ENCODE measurements at places on chromosomes 1 and 21.

GRCh38 chr1:18972531-18972930, 16.1 kb upstream of the IFFO2 start:
- DNase-seq = no peak

- no peak for DNase-seq
Measured at GRCh38 chr1:153548722-153549688, at the start of gene S100A3. Gene S100A3 (minus strand): TSS chr1:153549258. CDS start chr1:153548485, 773 bp downstream.

DNA sequence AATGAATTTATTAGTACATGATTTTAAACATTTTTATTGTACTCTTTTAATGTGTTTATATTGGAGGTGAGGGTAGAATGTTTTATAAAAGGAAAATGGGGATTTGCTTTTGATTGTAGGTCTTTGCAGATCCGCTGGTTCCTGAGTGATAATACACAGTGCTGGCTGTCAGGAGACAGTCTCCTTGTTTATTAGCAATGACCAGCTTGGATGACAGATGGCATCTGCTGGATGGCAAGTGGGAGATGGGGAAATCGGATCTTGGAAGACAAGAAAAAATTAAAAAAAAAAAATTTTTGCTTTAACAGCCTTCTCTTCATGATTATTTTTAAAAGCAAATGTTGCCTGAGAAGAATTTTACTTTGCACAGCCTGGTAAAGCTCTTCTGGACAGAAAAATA, 4.4 kb upstream of the PHTF1 start:
- no peak for DNase-seq

GRCh38 chr1:64171246-64171645, 32.2 kb upstream of the UBE2U start:
- no peak for DNase-seq

DNA sequence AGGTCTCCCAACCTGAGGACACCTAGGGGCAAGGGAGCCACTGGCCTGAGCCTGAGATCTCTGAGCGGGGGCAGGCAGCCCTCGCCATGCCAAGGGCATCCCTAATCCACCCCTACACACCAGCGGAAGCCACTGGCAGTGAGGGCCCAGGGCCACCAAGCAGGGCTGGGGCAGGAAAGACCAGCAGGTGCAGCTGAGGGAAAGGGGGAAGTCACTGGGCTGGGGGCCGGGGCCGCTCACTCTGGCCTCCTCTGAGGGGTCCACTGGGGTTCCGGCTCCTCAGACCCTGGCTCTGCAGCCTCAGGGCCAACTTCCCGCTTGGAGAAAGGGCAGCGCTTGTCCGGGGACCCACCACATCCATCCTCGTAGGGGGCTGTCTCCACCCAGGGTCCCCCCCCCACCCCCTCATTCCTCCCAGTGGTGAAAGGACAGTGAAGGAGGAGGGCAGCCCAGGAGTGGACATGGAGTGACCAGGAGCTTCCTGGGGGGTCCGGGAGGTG, 42.5 kb upstream of the ACTRT2 start:
- no peak for DNase-seq

- DNase-seq = no peak
Measured at GRCh38 chr1:174726880-174727585, 272.7 kb upstream of the CACYBP start.

DNA sequence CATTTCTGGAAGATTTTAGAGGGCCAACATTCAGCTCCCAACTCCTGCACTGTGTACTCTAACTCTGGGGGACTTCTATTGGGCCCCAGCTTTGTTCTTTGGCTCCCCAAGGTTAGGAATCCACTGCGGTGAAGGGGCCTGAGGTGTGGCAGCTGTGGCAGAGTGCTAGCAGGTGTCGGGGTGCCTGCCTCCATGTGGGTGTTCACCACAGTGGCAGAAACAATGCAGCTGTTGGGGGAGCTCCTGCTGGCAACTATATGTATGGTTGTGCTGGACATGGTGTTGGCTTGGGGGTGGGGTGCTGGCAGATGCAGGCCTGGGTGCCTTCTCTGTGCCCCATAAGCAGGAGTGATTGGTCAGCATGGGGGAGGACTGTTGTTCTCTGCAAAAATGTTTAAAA, 95.5 kb downstream of the ST6GALNAC3 start:
- DNase-seq = no peak

DNA sequence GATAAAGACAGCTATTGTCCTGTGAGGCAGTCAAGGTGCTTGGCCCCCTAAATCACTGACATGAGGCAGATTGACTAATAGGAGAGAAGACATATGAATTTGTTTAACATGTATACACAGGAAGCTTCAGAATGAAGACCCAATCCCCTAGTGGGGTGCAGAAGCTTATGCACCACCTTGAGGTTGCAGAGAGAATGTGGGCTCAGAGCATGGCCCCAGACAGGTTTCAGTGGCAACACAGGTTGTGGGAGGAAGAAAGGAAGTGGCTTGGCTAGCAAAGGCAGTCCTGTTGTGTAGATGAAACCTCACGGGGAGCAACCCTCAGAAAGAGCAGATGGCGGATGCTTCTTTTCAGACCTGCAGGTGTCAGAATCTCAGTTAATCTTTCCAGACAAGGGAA, 37.0 kb upstream of the PARP1 start:
- DNase-seq = peak; percentile 62

GRCh38 chr1:107867897-107868296, 97.1 kb downstream of the VAV3 start:
- no peak for DNase-seq

GRCh38 chr1:87119541-87120140, 205.2 kb downstream of the HS2ST1 start:
- DNase-seq = no peak

GRCh38 chr1:240027059-240027462, 64.6 kb upstream of the FMN2 start:
- DNase-seq = peak; percentile 64

DNA sequence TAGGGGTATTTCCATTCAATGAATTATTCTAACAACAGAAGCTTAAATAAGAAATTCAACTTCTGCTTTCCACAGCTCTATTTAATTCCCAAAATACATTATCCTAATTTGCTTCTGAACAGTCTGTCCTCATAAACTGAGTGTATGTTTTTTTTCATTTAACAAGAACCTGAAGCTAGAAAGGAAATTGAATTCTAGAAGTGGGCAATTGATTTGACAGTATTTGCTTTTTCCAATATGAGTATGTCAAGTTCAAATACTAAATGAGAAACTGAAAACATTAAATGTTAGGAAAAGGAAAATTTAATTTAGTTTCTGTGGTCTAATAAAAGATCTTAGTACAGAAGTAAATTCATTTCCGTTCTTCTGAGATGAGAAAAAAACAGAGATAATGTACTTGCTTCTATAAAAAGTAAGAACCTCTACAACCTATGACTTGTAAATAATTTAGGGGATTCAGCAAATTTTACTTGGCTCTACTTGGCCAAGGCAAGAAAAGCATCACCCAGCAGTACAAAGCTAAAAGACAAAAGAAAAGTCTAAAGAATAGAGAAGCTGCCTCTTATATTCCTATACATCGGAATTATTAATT, 31.1 kb downstream of the RAB3GAP2 start:
- DNase-seq = no peak

GRCh38 chr1:16921391-16922185, at the start of gene CROCC:
Gene CROCC (plus strand): TSS chr1:16921931. CDS start chr1:16922019, 88 bp downstream.
- peak; percentile 65 for DNase-seq

DNA sequence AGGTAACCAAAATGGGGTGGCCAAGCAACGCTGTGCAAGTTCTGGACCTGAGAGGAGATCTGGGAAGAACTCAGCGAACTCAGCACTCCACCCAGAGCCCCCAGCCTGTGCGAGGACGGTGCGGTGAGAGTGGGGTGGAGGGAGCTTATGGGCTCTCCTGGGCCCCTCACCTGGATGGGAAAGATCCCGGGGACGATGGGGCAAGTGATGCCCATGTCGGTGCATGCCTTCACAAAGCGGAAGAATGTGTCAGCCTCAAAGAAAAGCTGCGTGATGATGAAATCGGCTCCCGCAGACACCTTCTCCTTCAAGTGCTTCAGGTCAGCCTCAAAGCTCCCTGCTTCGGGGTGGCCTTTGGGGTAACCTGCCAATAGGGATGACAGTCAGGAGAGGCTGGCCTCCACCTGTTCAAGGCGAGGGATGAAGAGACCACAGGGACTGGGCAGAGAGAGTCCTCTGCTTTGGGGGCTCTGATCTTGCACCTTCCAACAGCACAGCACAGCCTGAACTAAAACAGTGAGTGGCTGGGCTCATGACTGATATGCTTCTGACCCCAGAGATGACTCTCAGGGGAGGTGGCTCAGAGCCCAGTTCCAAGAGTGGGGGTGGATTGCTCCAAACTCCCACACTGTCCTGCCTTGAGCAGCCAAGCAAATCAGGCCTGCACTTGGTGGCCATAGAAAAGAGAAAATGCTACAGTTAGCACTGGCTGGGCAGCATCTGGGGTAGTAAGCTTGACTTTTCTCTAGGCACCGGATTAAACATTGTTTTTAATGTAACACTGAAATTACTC, 9.5 kb downstream of the MTHFR start:
- DNase-seq = no peak

- no peak for DNase-seq
Measured at GRCh38 chr1:47459253-47459788, 21.5 kb downstream of the FOXD2 start.

DNA sequence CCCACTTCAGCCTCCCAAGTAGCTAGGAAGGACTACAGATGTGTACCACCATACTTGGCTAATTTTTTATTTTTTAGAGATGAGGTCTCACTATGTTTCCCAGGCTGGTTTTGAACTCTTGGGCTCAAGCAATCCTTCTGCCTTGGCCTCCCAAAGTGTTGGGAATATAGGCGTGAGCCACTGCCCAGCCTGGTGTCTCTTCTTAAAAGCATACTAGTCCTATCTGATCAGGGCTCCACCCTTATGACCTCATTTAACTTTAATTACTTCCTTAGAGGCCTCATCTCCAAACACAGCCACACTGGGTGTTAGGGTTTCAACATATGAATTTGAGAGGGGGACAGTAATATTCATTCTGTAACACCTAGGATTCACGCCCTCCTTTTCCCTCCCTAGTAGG, 130.9 kb downstream of the GLIS1 start:
- DNase-seq = no peak
